ENCODE measurements at places on chromosomes 2 and 18.

GRCh38 chr18:59712311-59712710 is 15.1 kb upstream of the CCBE1 start:
- no peak for DNase-seq

GRCh38 chr2:192016265-192016664 is 169.4 kb upstream of the CAVIN2 start:
- DNase-seq = no peak

- no peak for DNase-seq
These were observed 149.6 kb downstream of the DOCK10 start for GRCh38 chr2:224892574-224893204.

- DNase-seq = no peak
These were observed 22.3 kb downstream of the KLF7 start for GRCh38 chr2:207143215-207144172.

DNA sequence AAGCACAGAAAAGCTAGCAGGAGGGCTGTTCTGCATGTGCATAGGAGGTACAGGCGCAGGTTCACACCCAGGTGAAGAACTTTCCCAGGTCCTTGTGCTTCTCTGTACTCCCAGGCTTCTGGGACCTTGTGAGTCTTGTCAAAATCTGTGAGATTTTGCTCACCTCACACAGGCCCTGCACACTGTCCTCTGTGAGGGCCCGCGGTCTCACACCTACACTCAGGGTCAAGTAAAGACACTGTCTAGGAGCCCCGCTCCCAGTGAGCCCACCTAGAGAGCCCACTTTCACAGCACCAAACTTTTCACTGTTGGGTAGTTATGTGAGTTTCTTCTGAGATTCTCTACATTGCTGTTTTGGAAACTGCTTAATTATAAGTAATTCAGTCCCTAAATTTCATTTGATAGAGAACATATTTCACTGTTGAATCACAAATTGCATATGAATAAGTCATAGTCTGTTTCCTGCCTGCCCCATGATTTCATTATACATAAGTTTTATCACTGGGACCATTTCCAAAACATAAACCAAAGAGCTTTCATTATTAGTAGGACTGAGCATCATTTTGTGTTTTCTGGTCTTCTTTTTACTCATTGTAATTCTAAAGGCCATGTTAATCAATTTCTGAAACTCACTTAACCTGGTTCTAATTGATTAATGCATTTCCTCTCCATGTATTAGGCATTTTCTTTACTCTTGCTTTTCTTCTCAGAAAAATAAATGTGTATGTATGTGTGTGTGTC is 234.2 kb upstream of the SPOPL start:
- no peak for DNase-seq

DNA sequence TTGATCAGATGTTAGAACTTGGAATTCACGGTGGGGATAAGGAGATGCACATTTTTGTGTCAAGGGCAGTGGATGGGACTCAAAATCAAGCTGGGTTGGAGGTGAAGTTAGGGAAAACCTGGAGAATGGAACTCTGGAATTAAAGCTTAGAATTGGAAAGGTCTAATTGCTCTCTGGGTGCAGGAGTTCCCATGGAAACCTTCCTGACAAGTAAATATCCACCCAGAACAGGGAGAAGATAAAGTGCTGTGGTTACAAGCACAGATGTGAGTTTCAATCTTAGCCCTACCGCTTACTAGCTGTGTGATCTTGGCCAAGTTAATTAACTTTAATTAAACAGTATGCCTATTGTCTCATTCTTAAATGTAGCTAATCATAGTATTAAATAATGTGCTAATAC is 71.3 kb upstream of the TCF7L1 start:
- DNase-seq = no peak

DNA sequence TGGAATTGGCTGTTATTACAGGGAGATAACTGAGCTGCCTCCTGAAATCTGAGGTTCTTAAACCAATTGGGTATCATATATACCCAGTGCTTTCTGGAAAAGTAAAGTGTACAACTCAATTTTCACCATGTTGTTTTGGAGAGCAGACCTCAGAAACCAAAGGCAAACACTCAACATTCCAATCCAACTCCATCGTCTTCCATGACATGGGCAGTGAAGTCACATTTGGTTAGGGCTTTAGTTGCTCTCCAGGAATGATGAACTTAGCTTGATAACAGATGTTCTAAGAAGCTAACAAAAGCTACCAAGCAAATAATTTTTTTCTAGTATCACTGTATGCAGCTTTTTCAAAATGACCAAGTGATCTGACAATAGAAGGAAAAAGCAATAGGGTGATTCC is 107.0 kb upstream of the SLC35G4 start:
- no peak for DNase-seq

All from urinary bladder (tissue), 4 donors.